Tibial artery (tissue), 4 donors: ENCODE measurements at places on chromosomes 13 and 19.

GRCh38 chr13:73542446-73542845, 483.6 kb downstream of the KLF5 start:
- no peak for DNase-seq

DNA sequence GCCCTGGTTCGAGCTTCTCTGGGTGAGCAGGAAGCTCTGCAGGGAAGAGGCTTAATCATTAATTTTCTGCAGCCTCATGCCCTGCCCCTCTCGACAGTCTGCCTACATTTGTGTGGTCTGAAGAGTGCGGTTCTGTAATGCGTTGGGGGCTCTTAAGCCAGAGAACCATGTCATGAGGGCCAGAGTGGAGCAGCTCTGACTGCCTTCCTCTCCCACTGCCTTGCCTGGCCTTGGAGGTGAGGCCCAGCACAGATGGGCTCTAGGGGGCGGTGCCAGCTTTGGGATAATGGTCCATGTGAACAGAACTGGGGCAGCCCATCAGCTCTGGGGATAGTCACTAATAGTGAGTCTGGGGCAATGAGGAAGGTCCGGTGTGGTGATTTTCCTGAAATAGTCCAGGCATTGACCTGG, 5.7 kb downstream of the FGF9 start:
- no peak for DNase-seq

GRCh38 chr19:30052122-30053075, 110.4 kb downstream of the URI1 start:
- no peak for DNase-seq

GRCh38 chr19:1780272-1780958, 27.1 kb downstream of the ONECUT3 start:
- DNase-seq = no peak

- DNase-seq = no peak
Observed at GRCh38 chr19:2516727-2517126, 40.8 kb downstream of the GADD45B start.

GRCh38 chr13:101556676-101557123, 104.2 kb downstream of the ITGBL1 start:
- DNase-seq = peak; percentile 38

- no peak for DNase-seq
Observed at GRCh38 chr13:79867254-79867653, 386.3 kb downstream of the NDFIP2 start.

GRCh38 chr19:3360421-3361383, 5.7 kb upstream of the NFIC start:
- peak; percentile 91 for DNase-seq

DNA sequence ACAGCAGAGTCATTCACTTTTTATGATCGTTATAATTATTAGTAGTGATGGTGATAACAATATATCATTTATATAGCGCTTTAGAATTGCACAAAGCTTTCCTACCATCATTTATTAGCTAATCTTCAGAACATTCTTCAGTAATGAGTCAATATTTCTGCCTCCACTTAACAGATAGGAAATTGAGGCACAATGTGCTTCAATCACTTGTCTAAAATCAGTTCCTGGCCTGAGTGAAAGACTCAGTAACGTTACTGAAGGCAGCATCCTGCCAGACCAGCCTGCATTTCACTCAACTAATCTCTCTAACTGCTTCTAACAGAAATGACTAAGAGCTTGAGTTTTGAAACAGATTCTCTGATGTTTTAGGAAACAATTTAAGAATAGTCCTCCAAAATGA, 412.1 kb downstream of the MZT1 start:
- DNase-seq = no peak

DNA sequence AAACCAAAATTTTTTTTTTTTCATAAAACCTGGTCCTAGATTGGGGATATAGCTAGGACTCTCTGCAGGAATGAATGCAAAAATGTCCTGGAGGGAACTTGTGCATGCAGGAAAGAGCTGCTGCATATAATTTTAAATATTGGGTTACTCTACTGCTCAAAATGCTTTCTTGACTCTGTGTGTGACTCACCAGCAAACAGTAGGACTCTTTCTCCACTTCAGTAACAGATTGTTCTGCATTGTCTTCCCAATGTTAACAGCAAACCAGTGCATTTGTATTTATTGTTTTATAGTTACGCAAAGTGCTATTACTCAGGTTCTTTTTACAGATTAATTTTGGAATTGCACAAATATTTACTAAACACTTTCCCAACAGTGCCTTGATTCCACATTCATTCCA, 163.7 kb upstream of the KL start:
- DNase-seq = no peak

DNA sequence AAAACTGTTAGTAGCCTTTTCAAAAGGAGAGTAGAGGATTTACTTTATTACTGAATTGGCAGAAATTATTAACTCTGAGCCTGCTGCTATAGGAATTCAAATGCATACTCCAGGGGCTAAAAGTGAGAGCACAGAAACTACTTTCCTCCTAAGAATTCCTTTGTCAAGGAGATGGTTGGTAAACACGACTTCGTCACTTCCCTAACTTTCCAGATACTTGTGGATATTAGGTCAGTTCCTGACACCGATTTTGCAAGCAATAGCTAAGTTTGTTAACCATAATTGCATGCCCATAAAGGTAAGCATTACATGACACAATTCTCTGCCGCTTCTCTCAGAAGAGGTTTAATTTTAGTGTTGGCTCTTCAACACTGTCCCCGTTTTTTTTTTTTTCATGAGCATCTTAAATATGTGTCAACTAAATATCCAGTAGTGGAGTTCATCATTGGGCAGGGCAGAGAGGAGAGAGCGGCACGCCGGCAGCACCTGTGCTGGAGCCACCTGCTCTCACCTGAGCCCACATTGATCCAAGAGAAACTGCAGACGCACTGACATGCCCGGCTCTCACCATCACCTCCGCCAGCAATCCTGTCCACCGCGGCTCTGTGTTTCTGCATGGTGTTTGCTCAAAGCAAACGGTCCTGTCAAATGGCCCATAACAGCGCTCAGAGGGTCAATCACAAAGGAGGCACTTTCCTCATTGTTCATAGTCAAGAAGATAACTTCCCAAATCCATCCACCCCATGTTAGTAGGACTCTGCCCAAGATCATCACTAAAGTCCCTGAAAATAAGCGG, 2.6 kb downstream of the MED26 start:
- no peak for DNase-seq

- no peak for DNase-seq
Observed at GRCh38 chr13:99311748-99312492, 4.7 kb upstream of the GPR183 start.

GRCh38 chr19:56113074-56113632, 7.9 kb downstream of the ZNF787 start:
- no peak for DNase-seq

GRCh38 chr19:13817018-13817614, 21.9 kb downstream of the ZSWIM4 start:
- no peak for DNase-seq

GRCh38 chr19:35789195-35789977, 14.0 kb downstream of the ARHGAP33 start:
- no peak for DNase-seq

DNA sequence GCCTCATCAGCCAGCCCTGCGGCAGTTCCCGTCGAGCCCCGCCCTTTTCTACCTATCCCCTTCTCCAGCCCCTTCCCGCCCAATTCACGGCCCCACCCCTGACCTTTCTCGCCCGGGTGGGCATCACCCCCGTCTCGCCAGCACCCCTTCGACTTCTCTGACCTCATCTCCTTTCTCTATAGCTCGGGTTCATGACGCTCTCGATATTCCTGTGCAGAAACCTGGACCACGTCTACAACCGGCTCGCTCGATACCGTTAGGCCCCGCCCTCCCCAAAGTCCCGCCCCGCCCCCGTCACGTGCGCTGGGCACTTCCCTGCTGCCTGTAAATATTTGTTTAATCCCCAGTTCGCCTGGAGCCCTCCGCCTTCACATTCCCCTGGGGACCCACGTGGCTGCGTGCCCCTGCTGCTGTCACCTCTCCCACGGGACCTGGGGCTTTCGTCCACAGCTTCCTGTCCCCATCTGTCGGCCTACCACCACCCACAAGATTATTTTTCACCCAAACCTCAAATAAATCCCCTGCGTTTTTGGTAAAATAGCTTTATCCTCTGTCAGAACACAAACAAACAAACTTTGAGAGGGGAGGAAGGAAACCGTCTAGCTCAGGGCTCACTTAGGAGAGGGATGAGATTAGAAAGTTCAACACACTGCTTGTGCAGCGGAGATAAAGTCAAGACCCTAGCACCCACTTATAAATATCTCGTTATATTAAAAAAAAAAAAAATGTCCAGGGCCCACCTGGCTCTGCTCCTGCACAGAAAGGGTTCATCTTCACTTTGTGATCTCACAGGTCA, 5.1 kb downstream of the CD37 start:
- peak; percentile 97 for DNase-seq

DNA sequence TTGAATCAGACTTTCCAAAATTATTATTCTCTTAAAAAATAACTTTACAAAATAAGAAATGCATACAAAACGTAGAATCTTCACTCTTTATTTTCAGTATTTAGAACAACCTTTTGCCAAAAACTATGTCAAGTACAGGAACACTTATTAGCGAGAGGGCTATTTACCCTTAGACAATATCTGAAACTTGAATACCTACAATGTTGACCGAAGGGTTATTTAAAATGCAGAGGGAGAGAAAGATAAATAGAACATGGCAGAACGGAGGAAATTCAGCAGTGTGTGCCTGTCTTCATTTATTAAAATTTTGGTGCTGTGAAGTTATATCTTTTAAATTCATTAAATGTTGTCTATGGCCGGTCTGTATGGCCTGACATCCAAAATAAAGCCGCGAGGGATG, 198.8 kb downstream of the EFNB2 start:
- DNase-seq = no peak

DNA sequence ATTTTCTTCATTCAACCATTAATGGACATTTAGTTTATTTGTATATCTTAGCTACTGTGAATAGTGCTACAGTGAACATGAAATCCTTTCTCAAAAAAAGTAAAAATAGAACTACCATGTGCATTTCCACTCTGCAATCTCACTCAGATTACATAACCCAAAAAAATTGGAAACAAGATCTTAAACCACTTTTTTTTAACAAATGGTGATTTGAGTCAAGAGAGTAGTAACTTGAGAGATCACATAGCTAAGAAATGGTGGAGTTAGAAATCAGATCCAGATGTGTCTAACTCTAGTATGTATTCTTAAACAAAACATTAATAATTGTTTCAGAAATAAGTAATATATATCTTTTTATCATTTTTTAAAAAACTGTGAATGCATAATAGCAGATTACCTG, 318.3 kb upstream of the SGCG start:
- DNase-seq = no peak

- peak; percentile 92 for DNase-seq
Observed at GRCh38 chr19:47210689-47211316, 20.2 kb downstream of the BBC3 start.

GRCh38 chr13:109650861-109651260, 135.5 kb downstream of the IRS2 start:
- DNase-seq = no peak

- DNase-seq = no peak
Observed at GRCh38 chr13:65125236-65125635, 2104.9 kb downstream of the PCDH9 start.

- DNase-seq = no peak
Observed at GRCh38 chr13:90645582-90645981, 701.9 kb upstream of the MIR17HG start.

- no peak for DNase-seq
Observed at GRCh38 chr13:63190742-63191141, 1775.1 kb upstream of the PCDH20 start.

GRCh38 chr19:4976401-4977298, 7.7 kb downstream of the KDM4B start:
- DNase-seq = peak; percentile 91

DNA sequence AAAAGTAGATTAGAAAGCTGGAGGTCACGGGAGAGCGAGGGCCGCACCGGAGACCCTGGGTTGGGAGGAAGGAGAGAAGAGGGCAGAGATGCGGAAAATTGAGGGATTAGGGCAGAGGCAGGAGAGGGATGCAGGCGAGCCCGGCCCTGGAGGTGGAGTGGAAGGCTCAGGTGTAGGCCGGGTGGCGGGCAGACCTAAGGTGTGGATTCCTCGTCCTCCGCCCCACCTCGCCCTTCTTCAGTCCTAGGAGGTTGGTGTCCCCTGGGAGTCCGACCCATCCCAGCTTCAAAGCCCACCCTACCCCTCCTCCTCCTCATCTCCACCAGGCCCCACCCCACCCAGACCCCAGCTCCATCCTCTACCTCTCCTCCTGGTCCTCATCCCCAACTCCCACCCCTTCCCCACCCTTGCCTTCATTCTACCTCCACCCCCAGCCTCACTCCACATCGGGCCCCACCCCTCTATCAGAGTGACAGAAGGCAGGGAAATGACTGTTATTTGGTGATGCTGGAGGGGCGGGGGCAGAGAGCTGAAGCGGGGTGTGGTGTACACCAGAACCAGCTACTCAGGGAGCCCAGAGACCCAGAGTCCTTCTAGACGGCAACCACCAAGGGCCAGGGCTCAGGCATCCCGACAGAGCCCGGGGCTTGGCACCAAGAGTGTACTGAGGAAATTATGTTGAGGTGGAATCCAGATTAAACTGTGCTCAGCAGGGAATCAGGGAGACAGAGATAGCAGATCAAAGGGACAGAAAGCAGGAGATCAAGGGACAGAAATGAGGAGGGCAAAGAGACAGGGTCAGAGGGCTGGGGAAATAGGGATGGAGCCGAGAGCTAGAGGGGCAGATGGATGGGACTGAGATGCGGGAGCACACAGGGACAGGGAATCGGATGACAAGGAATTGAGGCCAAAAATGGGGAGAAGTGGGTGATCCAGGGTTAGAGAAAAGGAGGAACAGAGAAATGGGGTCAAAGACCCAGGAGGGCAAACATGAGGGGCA, 6.4 kb downstream of the ERFL start:
- no peak for DNase-seq

DNA sequence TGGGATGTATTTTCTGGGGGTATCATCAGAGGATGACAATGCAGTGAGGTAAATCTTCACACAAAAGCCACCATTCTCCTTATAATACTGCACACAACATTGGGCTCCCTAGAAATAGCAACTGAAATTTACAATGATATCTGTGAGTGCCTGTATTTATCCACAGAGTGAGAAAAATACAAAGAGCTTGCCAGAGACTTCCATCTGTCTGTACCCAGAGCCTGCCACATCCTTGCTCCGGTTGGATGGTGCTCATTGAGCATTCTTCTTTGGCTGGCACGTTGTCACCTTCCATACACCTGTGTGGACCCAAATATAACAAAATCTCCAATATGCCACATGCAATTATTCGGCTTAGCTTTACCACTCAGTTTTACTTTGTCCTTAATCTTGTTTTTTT, 189.5 kb upstream of the UFM1 start:
- no peak for DNase-seq

GRCh38 chr13:46166947-46167610, 14.9 kb downstream of the LCP1 start:
- DNase-seq = no peak
